ENCODE measurements at places on chromosomes 6 and 20.
A peak's percentile ranks its signal among the peaks of the same experiment; 100 is the strongest.

DNA sequence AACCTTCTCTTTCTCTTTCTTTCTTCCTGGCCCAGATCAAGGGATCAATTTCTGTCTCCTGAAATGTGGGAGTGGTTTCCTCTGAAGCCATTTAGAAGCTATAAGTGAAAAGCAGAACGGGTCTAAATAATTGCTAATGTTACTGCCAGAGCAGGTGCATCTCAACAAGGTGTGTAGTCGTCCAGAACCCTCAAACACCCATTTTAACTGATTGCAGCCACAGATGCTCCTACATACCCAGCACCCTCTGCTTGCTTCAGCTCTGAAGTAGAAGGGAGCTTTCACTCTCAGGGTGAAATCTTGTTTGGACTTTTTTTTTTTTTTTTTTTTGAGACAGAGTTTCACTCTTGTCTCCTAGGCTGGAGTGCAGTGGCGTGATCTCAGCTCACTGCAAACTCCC, 592.1 kb upstream of the ARID1B start:
- DNase-seq = no peak

DNA sequence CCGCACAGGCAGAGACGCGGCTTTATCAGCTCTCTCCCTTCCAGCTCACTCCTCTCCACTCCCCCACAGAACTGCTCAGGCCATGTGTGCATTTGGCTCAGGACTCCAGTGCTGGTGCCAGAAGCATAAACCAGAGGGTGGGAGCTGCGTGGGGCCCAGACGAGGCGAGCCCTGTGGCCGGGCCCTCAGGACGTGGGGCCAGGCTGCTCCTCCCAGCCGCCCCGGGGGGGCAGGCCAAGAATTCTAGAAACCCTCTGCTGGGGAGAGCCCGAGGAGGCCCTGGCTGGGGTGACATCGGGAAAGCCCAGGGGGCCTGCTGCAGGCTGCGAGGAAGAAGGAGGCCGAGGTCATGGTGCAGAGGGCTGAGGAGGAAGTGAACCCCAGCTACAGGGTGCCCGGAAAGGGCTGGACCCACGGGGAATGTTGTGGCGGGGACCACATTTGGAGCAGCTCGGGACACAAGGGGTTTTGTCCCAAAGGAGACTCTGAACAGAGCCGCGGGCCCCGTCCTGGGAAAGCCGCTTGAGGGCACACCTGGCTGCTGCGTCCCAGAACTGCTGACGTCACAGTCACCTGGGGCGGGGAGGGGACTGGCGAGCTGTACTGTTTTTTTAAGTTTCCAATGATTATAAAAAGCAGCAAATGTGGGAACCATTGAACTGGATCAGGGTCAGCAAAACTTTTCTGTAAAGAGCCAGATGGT, 107.1 kb downstream of the BANF2 start:
- DNase-seq = peak; percentile 78

GRCh38 chr6:4129446-4129845, 5.9 kb downstream of the ECI2 start:
- DNase-seq = peak; percentile 34

GRCh38 chr6:117288083-117288715, 22.8 kb downstream of the VGLL2 start:
- DNase-seq = no peak

DNA sequence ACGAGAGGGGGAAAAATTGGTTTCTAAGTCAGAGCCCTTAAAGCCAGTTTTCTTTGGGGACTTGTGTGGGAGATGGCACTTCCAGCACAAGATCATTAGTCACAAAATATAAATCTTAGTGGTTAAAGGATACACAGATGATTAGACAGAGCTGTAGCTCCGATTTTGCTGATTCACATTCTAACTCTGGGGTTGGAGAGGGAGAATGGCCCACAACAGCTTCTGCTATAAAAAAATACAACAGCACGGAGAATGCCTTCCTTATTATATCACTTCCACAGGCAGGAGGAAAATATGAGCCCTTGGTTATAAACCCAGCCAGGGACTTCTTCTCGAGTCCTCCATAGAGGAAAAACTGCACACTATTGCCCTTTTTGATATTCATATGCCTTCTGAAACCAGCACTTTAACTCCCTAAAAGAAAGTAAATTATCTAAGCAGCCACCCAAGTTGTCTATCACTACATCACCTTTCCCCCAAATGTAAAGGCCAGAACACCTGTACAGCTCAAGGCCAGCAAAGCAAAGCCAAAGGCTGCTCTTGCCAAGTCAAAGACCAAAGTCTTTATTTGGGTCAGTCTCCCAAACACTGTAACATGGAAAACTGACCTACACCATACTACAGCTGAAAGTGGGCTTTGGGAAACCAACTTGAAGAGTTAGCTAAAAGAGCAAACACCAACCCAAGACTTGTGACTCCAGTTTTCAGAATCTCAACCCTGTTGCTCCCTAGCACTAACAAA, 10.4 kb downstream of the MRPL14 start:
- peak; percentile 95 for DNase-seq

DNA sequence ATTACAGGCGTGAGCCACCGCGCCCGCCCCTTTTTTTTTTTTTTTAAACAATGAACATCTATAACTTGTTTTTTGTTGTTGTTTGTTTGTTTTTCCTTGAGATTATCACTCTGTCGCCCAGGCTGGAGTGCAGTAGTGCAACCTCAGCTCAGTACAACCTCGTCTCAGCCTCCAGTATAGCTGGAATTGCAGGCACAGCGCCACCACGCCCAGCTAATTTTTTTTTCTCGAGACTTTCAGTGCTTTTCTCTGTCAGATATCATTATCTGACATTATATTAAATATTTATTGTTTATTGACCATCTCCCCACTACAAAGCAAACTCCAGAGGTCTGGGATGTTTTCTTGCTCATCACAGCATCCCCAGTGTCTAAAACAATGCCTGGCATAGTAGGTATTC, 2.3 kb upstream of the DLK2 start:
- DNase-seq = no peak

DNA sequence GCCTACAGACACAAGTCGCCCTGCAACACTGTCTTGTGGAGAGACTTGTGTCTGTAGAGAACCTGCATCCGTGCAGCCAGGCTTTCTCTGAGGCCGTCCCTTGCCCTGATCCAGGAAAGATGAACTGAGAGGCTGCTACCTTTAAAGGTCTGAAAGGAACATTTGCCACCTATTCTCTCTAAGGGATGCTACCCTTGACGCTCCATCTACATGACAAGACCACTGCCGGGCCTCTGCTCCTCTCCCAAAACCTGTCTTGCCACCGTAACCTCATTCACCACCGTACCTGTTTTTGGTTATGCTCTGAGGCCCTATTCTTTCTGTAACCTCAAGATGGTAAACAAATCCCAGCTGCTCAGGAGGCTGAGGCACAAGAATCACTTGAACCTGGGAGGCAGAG, 73.9 kb downstream of the FOXF2 start:
- no peak for DNase-seq

DNA sequence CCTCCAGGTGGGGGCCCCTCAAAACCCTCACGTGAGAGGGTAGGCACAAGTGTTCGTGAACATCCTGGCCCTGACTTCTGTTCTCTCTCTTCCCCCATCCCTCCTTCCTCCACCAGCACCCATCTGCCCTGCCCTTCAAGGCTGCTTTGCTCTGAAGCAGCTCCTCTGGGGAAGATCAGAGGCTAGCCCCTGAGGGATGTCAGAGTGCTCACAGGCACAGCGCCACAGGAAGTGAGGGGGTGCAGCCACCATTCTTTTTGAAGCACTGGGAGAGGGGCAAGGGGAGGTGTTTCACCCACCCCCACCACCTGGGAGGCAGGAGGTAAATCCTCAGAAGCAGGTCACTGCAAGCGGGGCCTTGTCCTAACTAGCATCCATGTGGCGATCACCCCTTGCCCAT, 11.4 kb downstream of the MOCS1 start:
- DNase-seq = no peak

- DNase-seq = no peak
Measured at GRCh38 chr20:31662372-31662854, 24.7 kb downstream of the COX4I2 start.

DNA sequence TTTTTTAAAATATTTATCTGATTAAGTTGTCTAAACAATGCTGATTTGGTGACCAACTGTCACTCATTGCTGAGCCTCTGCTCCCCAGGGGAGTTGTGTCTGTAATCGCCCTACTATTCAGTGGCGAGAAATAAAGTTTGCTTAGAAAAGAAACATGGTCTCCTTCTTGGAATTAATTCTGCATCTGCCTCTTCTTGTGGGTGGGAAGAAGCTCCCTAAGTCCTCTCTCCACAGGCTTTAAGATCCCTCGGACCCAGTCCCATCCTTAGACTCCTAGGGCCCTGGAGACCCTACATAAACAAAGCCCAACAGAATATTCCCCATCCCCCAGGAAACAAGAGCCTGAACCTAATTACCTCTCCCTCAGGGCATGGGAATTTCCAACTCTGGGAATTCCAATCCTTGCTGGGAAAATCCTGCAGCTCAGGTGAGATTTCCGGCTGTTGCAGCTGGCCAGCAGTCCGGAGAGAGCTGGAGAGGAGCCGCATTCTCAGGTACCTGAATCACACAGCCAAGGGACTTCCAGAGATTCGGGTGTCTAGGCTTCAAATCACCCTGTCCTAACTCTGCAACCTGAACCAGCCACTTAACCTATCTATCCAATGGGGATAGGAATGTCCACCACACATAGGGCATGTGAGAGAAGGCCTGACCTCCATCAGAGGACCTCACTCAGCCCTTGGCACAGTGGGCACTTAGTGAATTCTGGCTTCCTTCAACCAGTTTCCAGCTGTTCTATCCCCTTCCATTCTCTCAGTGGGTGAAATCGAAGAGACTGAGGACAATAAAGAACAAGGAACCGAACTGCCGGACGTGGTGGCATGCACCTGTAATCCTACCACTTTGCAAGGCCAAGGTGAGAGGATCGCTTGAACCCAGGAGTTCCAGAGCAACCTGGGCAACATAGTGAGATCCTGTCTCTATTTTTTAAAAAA, 3.1 kb downstream of the TNF start:
- no peak for DNase-seq

GRCh38 chr6:137089305-137089704, 44.5 kb upstream of the IL20RA start:
- DNase-seq = no peak

DNA sequence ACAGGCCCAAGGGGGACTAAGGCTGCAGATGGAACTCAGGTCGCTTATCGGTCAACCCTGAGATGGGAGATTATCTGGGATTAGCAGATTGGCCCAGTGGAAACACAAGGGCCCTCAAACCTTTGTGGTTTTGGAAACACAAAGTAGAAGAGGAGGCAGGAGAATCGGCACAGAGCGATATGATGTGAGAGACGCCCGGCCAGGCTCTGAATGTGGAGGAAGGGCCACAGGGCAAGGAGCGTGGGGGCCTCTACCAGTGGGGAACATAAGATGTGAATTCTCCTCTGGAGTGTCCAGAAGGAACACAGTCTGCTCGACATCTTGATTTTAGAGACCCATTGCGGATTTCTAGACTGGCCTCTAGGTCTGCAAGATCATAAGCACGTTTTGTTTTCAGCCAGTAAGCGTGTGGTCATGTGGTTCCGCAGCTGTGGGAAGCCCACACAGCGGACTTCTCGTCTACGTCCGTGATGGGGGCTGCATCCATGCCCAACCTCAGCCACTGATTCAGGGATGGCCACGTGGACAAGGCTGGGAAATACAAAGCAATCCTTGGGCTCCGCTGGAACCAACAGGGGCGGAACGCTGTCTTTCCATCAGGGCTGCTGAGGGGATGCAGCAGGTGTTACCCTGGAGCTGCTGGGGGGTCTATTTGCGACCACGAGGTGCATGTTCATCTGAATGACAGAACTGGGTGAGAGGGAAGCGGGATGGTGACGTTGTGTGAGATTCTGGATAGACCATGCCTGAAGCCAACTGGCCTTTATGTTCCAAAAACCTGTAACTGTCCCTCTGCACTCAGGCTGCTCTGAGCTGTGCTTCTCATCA, 127.6 kb upstream of the PMEPA1 start:
- no peak for DNase-seq

GRCh38 chr6:162733489-162733888, 5.7 kb downstream of the PACRG start:
- DNase-seq = no peak

DNA sequence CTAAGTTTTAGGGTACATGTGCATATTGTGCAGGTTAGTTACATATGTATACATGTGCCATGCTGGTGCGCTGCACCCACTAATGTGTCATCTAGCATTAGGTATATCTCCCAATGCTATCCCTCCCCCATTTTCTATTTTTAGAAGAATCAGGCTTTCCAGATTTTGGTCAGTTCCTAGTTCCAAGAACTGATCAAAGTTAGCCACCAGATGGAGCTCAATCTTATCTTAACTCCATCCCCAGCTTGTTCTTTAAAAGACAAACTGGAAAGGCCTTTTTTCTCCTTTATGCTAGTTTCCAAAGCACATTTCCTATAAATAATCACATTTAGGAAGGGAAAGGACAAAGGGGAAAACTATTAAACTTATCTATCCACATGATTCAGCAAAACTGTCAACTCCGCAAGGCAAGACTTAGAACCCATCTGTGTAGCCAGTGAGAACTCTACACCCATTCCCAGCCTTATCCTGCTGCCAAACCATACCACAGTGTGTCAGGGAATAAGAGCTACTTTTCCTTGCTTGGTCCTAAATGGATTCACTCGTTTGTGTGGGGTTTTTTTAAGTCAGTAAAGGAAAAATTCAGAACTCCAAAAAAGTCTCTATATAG, 22.8 kb upstream of the KHDC1 start:
- peak; percentile 65 for DNase-seq

DNA sequence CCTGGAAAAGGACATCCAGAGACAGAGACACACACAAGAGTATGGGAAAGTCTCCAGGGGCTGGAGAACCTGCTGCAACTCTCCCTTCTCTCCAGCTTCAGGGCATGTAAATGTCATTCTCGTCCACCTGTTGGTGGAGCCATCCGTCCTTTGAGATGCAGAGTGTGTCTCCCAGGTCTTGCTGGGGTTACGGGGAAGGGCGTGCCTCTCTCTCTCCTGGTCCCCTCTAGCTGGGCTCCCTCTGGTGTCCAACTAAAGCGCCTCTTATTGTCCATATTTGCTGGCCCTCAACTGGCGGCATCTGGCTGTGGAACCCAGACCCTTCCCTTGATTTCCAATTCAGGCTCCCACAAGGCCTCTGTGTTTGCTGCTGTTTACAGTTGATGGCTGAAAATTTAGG, 244.1 kb downstream of the BMP7 start:
- DNase-seq = no peak

DNA sequence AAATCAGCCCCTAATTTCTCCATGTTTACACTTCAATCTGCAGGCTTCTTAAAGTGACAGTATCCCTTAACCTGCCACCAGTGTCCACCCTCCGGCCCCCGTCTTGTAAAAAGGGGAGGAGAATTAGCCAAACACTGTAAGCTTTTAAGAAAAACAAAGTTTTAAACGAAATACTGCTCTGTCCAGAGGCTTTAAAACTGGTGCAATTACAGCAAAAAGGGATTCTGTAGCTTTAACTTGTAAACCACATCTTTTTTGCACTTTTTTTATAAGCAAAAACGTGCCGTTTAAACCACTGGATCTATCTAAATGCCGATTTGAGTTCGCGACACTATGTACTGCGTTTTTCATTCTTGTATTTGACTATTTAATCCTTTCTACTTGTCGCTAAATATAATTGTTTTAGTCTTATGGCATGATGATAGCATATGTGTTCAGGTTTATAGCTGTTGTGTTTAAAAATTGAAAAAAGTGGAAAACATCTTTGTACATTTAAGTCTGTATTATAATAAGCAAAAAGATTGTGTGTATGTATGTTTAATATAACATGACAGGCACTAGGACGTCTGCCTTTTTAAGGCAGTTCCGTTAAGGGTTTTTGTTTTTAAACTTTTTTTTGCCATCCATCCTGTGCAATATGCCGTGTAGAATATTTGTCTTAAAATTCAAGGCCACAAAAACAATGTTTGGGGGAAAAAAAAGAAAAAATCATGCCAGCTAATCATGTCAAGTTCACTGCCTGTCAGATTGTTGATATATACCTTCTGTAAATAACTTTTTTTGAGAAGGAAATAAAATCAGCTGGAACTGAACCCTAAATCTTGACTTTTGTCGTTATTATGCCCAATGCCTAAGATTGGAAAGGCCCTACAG, 4.5 kb downstream of the SOX4 start:
- peak; percentile 36 for DNase-seq
